ENCODE measurements at places on chromosomes 2 and 18. TPM values are rescaled to one million over a fixed set of nuclear protein-coding genes. Genes with fewer than 3 reads are reported as not detected.
A peak's percentile ranks its signal among the peaks of the same experiment; 100 is the strongest.

INPP5D gene
- total RNA-seq = 109 TPM

SMYD1 gene
- total RNA-seq = not detected

AQP4 gene
- not detected for total RNA-seq

SCYGR4 gene
- not detected for total RNA-seq

PLB1 gene
- total RNA-seq = not detected

PID1 gene
- not detected for total RNA-seq

UGT1A9 gene
- not detected for total RNA-seq

SKA1 gene
- 31.1 TPM for total RNA-seq

DNA sequence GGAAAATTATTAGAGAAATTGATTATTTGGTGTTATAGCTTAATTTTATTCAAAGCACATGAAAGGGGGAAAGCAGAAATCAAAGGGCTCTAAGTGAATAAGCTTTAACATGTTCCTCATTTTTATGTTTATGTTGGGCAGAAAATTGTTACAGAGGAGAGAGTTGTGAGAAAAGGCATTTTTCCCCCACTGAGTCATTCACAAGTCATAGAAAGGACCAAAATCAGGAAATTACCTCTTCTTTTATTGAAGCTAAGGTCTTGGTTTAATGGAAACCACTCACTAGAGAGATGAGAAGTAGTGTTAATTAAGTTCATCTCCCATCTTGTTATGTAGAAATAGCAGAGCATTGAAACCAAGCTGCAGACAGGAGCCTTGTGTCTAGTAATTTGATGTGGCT is 175.3 kb upstream of the THUMPD2 start:
- no peak for DNase-seq

DNA sequence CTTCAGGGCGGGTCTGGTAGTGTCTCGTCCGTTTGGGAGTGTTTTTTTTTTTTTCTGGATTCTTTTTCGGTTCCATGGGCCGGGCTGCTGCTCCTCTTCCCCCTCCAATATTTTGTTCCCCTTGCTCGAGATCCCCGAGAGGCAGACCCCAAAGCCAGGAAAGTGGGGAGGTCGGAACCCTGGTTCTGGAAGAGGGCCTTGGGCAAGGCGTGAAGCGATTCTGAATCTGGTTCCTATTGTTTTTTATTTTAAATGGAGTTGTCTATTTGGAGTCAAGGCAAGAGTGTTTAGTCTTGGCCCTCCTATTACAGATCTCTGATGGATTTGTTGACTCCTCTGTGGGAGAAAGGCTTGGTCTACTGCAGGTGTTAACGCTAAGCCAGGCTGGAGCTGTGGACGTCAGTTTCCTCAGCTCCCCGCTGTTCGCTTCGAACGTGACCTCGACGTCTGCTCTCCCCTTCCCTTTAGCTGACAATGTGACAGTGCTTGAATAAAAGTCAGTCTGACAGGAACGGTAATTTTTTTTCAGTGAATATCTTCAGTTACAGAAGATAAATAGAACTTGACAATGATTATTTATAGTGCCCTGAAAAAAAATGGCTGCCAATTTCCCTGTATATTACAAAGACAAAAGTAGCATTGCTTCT is 683 bp upstream of the DNAJC27 start:
- DNase-seq = peak; percentile 58

DNA sequence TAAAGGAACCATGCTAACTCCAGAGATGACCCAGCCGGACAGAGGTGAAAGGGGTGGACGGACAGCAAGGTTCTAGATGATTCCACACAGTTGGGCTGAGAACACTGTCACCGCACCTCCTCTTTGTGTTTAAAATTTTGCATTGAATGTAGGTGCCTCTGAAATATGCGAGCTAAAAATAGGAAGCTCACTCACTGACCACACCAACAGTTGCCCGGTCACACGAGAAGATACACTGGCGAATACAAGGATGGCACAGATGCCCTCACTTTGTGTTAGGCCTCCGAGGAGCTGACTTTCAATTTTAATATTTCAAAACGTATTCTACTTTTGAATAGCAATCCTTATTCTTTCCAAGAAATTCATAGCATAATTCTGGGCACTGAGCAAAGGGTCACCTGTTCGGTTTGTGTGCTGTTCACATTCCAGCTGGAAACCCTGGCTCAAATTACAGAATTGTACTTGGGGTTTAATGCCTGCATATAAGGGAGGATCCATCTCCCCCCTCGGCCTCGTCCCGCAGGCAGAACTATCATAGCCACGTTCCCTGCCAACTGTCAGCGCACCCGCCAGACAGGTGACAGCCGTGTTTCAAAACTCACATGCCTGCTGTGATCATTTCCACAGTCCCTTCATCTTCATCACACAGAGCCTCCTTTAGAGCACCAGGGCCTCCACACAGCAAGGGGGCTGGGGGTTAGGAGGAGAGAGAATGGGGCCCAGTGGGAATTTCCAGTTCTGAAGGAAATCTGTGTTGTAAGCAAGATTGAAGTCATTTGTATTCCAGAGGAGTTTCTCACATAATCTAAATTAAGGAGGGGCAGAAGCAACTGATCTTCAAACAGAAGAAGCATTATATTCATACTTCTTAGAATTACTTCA is 48.2 kb downstream of the ADI1 start:
- no peak for DNase-seq

DNA sequence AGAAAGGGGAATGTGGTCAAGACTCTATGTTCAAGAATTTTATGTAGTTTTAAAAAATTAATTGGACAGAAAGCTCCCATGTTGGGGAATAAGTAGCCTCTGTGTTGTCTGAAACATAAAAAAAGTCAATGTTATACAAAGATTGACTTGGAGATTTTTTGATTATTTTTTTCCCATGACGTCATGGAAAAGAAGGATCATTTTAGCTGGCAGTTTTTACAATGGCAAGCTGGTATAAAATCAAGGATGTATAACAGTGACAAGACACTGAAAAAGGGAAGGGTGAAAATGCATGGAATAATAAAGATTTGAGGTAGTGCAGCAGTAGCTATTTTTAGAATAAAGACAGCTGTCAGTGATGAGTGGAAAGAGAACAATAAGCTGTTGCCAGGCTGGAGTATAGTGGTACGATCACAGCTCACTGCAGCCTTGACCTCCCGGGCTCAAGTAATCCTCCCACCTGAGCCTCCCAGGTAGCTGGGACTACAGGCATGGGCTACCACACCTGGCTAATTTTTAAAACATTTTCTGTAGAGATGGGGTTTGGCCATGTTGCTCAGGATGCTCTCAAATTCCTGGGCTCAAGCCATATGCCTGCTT is 9.2 kb downstream of the SLC39A10 start:
- DNase-seq = no peak

GRCh38 chr2:67806816-67807215 is 256.0 kb downstream of the C1D start:
- no peak for DNase-seq

GRCh38 chr2:181467966-181468707 is 11.0 kb downstream of the ITGA4 start:
- DNase-seq = no peak

DNA sequence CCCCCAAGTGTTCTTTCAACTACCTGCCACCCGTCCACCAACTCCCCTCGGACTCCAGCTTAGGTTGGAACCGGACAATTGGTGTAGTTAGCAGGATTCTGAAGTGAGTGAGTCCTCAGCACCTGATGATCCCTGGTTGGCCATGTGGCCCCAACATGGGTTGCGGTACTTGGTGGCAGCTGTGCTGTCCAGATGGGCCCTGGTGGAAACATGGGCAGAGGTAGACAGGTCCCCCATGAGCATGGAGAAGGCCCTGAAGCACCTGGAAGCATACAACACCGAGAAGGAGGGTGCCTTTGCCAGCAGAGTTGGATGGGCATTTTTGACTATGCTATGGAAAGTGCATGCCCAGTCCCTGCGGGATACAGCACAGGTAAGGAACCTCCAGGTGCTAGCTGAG is 11.0 kb upstream of the C2orf42 start:
- no peak for DNase-seq

DNA sequence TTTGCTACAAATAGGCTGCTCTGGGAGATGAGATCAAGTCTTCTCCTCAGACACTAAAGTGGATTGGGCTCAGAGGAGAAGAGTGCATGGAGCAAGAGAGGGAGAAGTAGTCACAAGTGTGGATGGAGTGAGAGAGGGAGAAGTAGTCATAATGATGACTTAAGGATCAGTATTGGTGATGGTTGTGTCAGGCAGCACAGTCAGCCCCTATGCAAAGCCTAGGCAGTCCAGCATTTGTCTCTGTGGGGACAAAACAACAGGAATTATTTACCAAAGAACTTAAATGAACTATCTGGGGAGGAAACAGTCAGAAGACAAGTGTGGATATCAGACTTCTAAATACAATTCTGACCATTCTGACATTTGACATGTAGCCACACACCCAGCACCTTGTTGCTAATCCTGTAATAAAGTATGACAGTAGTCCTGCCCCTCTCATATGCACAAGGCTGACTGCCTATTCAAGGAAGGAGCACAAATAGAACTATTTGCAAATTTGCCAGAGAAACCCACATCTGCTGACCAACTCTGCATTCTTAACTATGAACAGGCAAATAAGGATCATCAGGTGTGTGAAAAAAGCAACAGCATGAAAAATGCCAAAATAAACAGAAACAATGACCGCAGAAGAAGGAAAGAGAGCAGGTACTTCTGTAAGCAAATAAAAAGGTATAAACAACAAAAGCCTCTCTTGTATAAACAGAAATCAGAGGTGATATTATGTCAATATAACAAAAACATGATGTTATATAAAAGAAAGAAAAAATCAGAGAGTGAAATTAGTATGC is 1597.9 kb upstream of the ACVR2A start:
- no peak for DNase-seq

DNA sequence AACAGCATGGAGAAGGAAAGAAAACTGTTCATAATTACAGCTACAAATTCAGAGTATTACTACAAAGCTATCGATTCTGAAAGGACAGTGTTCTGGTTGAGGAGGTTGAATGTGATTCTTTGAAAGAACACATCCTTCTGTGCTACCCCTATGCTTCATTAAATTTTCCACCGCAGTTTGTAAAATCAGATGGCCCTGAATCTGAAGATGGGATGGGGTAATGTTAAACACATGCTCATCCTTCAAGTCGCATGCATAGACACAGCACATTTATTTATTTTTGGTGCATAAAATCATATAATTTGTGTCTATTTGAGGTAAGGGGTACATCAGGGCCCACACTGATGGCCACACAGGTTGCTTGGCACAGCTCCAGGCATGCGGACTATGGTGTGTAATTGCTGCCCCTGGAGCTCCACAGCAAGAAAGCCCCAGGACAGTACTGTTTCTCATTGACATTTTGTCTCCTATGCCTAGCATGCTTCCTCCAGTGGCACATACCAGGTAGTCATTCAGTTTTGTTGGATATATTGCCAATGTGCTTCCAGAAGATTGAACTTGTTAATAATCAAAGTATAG is 238.8 kb upstream of the TANK start:
- DNase-seq = no peak

- no peak for DNase-seq
Observed at GRCh38 chr2:185404578-185404977, 334.0 kb upstream of the FSIP2 start.

GRCh38 chr2:151189125-151189524 is 72.5 kb downstream of the RBM43 start:
- DNase-seq = peak; percentile 1

- no peak for DNase-seq
Observed at GRCh38 chr2:235665661-235666212, 171.9 kb downstream of the AGAP1 start.

DNA sequence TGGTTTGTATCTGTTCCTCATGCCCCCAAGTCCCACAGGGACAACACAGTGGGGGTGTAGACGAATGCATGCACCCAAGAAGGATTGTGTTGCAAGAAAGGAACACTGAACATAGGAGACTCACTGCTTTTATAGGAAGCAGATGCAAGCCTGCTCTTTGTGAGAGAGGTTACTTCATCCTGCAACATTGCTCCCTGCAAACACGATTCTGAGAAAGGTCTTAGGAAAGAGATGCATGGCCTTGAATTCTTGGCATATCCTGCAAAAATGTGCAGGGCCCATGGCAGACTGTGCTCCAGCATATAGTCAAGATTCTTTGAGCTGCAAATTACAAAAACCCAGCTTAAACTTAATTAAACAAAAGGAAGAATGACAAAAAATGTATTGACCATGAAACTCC is 312.2 kb upstream of the MGAT5 start:
- no peak for DNase-seq

GRCh38 chr2:196504788-196505187 is 134.7 kb upstream of the CCDC150 start:
- no peak for DNase-seq

- DNase-seq = no peak
Observed at GRCh38 chr2:83067947-83068346, 1391.1 kb downstream of the SUCLG1 start.

- DNase-seq = no peak
Observed at GRCh38 chr2:219001100-219001576, 7.9 kb upstream of the CRYBA2 start.

Measured in OCI-LY7 (cell line).